Activated CD4-positive, alpha-beta T cell treated with anti-CD3 and anti-CD28 coated beads, Interleukin-2, amount 10 ng/mL, durations not matched to agents 24 days and 14 days (primary cell): ENCODE measurements at places on chromosomes 2 and 18. TPM values are rescaled to one million over a fixed set of nuclear protein-coding genes. Genes with fewer than 3 reads are reported as not detected.

GRCh38 chr18:49899657-49900330, 86.5 kb upstream of the ACAA2 start:
- DNase-seq: no peak

DNA sequence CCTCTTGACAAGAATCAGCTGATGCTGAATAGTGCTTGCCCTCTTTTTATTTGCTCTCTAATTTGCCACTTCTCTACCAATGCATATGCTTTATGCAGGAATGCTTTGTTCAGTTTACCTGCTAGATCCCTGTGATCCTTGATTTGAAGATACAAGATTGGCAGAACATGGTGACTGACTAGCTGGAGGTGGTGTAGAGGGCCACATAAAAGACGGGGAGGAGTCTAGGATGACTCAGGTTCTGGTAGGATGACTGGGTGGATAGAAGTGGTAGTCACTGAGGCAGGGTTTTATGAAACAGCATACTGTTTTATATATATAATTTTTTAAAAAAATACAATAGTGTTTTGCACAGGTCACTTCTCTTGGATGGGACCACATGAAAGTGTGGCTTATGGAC, 6.3 kb upstream of the ADGRF3 start:
- DNase-seq: no peak

Gene CSRNP3
- total RNA-seq: not detected in 2 replicates

DNA sequence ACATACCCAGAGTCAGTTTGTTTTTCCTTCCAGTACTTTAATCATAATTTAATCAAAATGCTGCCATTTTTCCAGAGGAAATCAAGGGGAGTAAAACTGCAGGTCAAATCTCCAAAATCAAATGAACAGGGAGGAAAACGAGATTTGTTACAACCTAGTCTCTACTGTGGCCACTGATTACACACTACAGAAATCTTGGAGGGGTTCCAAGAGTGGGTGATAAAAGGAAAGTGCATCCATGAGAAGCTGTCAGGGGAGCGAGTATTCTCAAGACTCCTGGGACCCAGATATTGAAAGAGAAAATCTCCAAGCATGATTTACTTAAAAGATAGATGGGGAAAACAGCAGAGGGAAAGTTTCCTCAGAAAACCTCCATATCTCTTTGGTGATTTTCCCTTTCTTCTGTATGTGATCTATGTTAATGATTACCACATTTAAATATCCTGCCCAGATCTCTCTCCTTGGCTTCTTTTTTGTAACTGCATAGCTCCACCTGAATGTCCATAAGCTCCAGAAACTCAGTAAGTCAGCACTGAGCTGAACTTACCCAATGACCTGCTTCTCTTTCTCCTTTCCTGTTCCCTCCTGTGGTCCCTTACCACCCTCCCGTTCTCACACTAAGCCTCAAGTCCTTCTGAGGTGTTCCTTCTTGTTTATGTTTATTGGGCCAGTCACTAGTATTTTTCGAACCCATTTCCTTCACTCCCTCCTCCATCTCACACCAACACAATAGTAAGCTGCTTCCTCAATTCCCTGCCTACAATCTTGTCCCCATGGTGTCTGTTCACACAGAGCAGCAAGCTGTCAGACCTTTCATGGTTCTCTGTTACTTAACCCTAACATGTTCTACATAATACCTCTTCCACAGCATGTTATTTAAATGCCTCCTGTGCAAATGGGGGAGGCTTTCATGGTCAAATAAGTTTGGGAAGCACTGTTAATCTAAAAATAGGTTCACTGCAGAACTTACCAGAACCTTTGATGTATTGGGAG, 73.9 kb upstream of the TWSG1 start:
- DNase-seq: no peak

Gene MAPRE3
- 2.5 and 3.6 TPM in 2 replicates for total RNA-seq

- DNase-seq: peak; percentile 82
Observed at GRCh38 chr2:38709567-38710194, 41.5 kb downstream of the SRSF7 start.

DNA sequence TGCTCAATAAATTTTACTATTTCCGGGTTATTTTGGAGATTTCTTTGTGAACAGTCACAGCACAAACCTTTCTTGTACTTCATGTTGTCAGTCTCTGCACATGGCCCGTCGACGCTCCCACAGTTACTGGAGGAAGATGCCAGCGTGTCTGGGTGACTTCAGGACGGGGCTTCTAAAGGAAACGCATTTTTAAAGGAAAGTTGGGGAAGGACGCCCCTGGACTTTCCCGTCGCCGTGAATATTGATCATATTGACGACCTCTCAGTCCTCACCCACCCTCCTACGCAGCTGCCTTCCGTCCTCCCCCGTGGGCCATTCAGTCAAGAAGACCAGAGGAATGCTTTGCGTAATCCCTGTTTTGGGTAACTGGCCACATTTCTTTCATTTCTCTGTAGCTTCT, 71.1 kb upstream of the SNTG2 start:
- no peak for DNase-seq

Gene REG3A
- not detected in 2 replicates for total RNA-seq

DNA sequence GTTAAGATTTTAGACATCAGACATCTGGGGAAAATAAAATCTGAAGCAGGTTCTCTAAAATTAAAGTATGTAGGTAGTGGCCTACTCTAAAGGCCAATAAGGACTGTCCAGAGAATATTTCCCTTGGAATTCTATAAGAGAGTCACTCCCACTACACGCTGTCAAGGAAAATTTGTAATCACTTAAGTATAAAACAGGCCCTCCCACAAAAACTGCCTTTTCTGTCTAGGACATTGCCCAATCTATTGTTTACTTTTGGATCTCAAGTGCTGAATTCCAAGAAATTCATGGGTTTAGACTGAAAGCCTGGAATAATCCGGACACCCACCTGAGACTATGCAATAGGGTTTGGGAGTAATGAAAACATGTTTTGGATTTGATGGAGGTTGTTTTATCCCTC, 1.7 kb upstream of the SRBD1 start:
- DNase-seq: no peak
